ENCODE measurements at places on chromosomes 6 and 20.

GRCh38 chr6:69915346-69915745 lies 49.0 kb downstream of the COL19A1 start:
- DNase-seq = no peak

DNA sequence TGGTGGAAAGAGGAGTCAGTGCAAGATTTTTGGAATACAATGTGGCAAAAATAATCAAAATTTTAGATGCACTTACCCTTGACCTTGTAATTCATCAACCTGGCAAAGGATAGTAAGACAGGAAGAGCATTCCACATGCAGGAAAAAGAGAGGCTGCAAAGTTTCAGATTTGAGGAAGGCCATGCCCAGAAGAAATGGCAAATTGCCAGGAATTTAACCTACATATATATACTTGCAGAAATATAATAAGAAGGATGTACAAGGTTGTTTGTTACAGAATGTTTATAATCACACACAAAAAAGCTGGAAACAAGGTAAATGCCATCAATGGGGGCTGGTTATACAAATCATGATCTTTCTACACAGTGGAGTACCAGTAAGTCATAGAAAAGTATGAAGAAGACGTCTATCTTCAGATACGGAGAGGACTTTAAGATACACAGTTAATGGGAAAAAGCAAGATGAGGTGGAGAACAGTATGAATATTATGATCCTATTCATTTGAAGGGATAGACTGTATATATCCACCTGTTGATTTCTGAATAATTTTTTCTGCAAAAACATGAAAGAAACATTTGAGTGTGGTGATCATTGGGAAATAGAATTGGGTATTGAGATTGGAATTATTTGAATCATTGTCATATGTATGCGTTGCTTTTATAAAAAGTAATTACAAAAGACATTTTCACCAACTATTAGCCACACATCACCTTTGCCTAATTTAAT lies 253.8 kb downstream of the TBC1D7 start:
- DNase-seq = no peak

DNA sequence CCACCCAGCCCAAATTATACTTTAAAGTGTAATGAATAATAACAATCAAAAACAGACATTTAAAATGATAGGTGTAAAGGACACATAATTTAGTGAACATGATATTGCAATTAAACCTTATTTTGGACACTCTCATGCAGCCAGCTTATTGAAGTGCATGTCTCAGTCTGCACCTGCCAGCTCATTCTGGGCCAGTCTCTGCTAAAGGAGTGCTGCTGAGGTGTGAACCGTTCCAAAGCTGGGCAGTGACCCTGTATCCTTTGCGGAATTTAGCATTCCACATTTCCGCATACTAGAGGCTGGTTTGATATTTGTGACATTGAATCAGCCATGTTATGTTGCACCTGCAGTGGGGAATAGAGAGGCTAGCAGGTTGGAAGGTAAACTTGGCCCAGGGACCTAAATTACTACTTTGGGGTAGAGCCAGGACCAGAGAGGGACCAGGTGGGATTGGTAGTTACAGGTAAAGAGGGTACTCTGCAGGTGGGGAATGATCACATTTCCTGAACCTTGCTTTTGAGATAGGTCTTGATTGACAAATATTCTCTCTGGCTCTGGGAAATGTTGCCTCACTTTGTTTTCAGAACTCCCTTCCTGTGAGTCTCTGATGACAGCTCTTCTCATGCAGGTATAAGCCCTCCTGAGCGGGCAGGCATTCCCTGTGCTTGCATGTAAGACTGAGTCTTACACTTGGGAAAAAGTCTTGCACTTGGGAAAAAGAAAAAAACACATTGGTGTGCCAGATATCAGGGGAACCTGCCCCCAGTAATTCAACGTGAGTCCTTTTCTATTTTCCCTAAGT lies 26.2 kb downstream of the TULP4 start:
- DNase-seq = no peak

DNA sequence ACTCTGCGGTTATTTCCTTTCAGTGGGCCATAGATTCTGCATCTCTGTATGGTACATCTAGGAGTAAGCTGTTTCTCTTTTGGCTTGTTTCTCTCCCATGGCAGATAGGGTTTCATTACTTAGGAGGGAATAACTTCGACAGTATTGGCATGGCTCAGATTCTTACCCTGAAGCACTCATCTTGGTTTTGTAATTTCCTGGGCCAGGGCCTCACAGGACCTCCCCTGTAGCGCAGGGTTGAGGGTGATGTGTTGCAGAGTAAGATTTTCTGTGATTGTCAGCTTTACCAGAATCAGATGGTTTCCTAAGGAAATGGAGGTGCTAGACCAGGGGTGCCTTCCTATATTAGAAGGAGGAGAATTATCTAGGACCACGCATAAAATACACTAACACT lies 78.3 kb downstream of the STXBP5 start:
- no peak for DNase-seq

DNA sequence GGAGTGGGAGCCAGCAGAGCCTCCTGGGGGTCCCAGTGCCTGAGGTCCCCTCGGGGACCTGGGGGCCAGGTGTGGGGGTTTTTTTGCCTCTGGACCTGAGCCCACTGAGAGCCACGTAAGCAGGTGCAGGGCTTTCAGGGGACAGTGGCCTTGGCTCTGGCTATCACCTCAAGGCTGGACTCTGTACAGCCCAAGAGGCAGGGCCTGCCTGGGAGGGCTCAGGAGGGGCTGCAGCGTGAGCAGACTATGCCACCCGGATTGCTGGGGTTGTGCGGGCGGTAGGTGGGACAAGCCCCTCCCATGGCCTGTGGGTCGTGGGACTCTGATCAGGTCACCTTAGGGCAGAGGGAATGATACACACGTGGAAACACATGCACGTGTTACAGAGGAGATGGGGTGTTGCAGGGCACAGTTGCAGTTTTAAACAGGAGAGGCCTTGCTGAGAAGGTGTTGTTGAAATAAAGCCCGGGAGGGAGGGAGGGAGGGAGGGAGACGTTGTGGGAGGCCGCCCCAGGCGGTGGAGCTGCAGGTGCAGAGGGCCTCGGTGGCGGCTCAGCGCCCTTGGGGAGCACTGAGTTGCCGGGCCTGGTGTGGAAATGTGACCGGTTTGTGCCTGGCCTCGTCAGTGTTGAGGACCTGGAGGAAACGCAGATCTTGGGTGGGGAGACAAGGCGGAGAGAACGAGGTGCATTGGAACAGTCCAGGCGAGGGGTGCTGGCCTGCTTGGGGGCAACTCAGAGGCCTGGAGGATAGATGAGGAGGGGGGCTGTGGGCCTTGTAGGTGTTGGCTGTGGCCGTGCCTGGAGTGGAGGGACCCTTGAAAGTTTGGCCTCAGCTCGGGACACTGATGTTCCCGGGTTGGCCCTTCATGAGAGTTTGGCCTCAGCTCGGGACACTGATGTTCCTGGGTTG lies 2.3 kb downstream of the TCEA2 start:
- DNase-seq = no peak

- no peak for DNase-seq
Observed at GRCh38 chr6:35089935-35090505, 51.1 kb downstream of the TCP11 start.

DNA sequence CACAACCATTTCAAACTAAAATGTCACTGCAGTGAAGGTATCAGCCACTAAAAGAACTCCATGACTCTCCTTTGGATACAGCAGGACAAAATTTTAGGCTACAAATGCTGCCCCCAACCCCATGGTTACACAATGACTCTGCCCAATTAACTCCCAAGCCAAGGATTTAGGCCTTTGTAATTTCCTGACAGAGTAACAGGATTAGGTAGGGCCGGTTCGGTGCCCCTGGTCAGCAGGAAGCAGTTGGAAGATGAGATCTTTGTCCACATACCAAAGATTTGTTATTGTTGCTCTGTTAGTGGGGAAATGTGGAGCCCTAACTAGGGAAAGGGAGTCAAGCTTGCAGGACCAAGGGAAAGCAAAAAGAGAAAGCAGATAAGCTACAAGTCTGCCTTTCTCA lies 26.7 kb upstream of the RIPK1 start:
- DNase-seq = no peak

All from substantia nigra (tissue), 51 donors.